ENCODE measurements at places on chromosomes 6 and 20.

DNA sequence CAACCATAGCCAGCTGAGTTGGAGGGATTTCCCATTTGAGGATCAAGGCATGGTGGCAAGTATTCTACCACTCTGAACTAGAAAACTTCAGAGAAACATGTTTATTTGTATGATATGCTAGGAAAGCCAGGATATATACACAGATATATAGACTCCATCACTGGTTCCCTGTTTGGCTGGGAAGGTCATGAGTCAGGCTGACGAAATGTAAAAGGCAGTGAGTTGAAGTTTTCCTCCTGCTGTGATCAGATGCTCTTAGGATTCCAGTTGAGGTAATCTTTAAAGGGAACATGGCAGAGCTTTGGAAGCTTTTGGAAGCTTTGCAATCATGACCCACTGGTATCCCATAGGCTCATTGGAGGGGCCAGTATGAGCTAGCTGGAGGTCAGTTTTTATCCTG, 1369.1 kb downstream of the EPHA7 start:
- DNase-seq, result no peak

GRCh38 chr20:34604980-34605788, 46.7 kb downstream of the MAP1LC3A start:
- no peak for DNase-seq

- peak; percentile 36 for DNase-seq
These were observed 59.6 kb upstream of the SAMHD1 start for GRCh38 chr20:37011147-37011546.

DNA sequence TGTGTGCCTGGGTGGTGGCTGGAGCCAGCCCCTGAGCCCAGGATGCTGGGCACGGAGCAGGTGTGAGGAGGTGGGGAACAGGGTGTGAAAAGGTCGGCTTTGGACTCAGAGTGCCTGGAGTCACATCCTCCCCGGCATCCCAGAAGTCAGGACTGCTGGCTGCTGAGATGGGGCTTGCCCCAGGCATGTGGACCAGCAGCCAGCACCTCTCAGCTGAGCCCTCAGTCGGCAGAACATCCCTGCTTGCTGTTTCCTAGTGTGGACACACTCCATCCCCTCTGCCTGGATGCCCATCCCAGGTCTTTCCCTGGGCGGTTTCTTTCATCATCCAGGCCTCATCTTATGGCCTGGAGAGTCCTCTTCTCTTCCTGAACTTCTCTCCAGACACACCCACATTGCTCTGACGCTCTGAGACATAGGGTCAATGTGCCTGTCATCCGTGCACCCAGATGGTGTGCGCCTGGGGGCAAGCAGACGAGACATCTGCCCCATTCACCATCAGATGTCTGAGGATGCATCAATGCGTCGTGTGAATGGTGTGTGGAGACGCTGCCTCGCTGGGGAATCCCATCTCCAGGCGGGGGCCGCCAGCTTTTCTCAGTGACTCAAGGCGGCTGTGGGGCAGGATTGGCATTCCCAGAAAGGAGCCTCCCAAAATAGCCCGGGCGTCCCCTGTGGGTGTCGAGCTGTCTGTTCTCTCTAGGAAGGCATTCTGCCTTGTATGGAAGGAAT, 104.2 kb downstream of the SYCP2 start:
- no peak for DNase-seq

DNA sequence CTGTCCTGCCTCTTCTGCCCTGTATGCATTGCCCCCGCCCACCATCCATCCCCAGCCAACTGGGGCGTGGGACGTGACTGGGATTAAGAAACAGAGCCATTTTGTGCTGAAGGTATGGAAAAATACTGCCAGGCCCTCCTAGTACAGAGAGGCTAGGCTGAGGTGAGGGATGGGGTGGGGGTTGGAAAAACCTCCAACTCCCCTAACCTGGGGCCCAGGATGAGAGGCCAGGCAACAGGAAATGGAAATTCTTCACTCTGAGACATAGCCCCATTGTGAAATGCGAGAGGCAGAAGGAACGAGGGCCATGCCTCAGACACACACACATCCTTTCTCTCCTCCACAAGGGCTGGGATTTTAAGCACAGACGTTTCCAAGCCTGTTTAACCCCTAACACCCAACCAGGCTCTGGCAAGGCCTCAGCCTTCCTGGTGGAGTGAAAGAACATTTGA, 19.9 kb downstream of the KCNK5 start:
- DNase-seq, result no peak

DNA sequence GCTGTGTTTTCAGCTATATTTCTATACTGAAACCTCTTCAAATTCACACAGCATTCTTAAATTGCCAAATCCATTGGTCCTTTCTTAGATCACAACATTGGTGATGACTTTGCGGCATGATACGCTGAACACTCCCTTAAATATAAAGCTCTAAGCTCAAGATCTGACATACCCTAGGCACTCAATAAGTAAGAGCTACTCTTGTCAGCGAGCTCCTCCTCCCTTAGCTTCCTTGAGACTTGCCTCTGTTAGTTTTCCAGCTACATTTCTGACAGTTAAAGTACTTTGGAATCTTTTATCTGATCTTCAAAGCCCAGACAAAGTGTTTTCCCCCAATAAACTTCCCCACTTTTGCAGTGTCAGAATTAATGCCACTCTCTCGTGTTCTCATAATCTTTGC, 117.0 kb downstream of the HIVEP2 start:
- DNase-seq, result peak; percentile 38

DNA sequence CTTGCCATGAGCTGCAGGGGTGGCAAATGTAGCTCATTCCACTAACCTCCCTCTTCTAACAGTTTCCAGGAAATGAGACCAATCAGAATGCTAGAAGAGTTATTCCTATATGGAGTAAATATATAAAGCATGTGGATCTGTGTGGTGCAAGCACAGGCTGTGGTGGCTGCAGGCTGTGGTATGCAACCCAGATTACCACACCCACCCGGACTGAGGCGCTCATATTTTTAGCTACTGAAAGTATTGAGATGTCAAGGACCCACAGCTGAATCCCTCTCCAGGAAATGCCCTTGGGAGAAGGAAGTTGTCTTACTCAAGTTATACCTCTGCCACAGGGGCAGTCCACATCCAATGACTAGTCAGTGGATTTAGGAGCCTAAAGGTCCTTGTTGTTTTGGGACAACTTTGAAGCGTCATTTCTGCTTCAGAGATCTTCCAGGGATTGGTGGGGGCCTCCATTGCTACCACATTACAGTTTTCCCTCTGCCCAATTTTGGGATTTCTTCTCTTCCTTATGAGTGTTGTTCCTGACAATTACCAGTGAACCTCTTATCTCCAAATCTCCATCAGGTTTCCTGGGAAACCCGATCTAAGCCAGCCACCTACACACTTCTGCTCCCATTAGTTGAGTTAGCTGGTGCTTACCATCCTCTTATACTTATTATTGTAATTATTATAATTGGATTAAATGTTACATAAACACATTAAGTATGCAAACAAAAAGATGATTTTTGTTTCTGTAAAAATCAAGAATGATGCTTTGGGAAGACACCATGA, 12.1 kb upstream of the REPS1 start:
- DNase-seq, result peak; percentile 40

DNA sequence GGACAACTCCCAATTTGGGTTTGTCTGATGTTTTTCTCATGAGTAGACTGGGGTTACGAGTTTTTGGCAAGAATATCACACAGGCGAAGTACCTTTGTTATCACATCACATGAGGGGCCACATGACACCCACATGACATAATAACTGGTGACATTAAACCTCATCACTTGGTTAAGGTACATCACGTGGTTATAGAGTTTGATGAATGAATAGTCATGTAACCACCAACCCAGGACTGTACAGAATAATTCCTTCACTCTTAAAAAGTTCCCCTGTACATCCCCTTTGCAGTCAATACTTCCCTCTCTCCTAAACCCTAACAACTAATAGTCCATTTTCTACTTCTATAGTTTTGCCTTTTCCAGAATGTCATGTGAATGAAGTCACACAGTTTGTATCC, 83.4 kb downstream of the REV3L start:
- no peak for DNase-seq

- no peak for DNase-seq
These were observed 745.9 kb downstream of the TBC1D32 start for GRCh38 chr6:120588424-120588823.

GRCh38 chr20:45845452-45845851, 11.7 kb downstream of the ACOT8 start:
- no peak for DNase-seq

DNA sequence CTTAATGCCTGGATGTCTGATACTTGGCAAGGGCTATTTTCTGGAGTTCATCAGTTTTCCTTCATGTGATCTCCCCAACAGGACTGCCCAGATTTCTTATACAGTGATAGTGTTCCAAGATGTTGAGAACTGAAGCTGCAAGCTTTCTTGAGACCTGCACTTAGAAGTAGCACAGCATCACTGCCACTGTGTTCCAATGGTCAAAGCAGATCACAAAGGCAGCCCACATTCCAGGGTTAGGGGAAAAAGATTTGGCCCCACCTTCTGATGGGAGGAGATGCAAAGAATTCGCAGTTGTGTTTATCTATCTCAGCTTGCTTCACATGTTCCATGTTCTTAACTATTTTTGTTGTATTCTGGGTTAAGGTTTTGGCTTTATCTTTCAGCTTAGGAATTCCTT, 78.2 kb downstream of the GPX5 start:
- no peak for DNase-seq

DNA sequence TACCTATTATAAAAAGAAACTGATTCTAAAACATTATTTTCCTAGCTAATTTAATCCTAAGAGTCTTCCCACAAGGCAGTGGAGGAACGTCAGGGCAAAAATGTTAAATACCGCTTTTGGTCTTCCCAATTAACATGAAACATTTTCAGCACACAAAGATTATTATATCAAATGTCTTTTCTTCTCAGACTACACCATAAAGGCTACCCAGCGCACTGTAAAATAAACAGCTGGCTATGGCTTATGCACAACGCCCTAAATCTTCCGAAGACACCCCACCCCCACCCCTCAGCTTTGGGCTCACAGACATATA, 1.0 kb downstream of the NUDT3 start:
- no peak for DNase-seq

DNA sequence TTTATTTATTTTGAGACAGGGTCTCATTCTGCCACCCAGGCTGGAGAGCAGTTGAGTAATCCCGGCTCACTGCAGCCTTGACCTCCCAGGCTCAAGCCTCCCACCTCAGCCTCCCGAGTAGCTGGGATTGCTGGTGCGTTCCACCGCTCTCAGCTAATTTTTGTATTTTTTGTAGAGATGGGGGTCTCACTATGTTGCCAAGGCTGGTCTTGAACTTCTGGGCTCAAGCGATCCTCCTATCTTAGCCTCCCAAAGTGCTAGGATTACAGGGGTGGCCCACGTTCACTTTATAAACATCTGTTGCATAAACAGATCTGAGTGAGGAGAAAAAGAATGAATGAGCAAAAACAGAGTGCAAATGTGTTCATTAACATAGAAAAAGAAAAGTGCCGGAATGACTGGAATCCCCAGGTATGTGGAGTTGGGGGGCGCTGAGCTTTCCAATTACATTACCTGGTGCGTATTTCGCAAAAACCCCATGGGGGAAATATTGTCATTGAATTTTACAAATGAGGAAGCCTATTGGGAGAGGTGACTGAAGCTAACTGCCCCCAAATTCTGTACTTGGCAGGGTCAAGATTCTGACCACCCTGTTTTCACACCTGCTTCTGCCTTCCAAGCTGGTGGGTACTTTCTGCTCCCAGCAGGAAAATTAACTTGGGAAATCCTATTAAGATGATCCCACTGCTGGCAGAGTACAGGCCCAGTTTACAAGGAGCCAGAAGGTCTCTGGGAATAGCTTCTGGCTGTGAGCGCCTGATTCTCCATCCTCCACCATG, 207.7 kb upstream of the JARID2 start:
- no peak for DNase-seq

Measured in amniotic epithelial cell (primary cell).